ENCODE measurements at places on chromosomes 7 and 10. TPM values are rescaled to one million over a fixed set of nuclear protein-coding genes. Genes with fewer than 3 reads are reported as not detected.

- no peak for DNase-seq
Observed at GRCh38 chr7:42733040-42733439, 178.8 kb downstream of the C7orf25 start.

The C10orf105 gene
- 0.10 TPM for total RNA-seq

The AMPH gene
- total RNA-seq: 1.7 TPM

DNA sequence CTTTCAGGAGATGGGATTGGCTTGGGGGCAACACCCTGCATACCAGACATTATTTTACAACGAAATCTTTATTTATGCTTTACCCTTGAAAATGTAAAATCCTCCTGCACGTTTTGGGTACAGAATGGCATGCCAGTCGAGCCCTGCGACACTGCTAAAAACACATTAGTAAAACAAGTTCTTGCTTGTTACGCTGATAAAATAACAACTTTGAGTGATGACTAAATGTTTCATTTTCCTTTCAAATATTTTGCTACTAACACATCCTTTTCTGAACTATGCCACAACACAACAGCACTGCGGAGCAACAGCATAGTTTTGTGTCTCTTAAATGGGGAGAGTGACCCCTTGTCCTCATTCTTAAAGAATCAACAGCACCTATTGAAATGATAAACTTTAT lies 76.0 kb upstream of the SEMA3D start:
- DNase-seq: peak; percentile 13

DNA sequence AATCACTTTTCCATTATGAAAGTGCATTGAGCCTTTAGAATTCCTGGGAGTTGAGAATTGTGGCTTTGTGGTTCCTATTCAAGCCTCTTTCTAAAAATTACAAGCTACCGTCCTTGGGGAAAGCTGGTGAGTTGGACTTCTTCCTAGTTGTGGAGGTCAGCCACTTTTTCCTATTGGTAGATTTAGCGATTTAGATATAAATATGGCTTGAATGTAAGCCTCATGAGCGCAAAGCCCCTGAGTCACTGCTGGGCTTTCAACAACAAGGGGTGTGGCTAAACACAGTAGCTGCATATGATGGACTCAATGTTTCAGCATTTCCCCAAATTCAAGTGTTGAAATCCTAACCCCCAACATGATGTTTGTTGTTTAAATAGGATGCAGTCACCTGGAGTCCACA lies 150.0 kb upstream of the IGFBP3 start:
- DNase-seq: peak; percentile 79

All from RPMI7951 (cell line).